ENCODE measurements at places on chromosomes 16 and 17.

DNA sequence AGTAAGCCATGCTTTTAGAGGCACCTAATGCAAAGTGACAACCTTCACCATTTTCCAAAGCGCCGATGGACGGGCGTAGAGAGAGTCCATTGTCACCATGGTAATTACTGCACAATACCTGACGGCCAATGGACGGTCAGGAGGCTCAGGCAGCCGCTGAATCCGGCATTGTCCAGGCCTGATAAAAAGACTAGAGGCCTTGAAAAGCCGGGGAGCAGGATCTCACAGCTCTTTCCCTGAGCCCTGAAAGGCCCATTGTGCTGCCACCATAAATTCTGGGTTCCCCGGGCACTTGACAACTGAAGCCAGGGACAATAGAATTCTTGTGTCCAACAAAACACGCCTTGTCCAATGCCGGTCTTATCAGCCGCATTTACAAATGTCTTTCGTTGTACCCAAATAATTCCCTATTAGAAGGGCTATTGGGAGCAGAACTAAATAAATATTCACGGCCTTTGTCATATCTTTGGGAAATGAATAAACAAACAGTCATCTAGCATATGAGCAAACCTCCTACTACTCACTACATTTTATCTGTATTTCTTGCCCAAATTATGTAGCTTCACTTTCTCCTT lies 62.4 kb downstream of the CDH11 start:
- DNase-seq = no peak

GRCh38 chr17:56121191-56122051 lies 31.9 kb upstream of the ANKFN1 start:
- no peak for DNase-seq

- DNase-seq = no peak
Observed at GRCh38 chr16:12706628-12707027, 97.1 kb downstream of the CPPED1 start.

GRCh38 chr16:57621521-57622271 lies 6.7 kb upstream of the ADGRG1 start:
- no peak for DNase-seq

GRCh38 chr17:78266771-78267170 lies 35.3 kb downstream of the TMEM235 start:
- DNase-seq = no peak

DNA sequence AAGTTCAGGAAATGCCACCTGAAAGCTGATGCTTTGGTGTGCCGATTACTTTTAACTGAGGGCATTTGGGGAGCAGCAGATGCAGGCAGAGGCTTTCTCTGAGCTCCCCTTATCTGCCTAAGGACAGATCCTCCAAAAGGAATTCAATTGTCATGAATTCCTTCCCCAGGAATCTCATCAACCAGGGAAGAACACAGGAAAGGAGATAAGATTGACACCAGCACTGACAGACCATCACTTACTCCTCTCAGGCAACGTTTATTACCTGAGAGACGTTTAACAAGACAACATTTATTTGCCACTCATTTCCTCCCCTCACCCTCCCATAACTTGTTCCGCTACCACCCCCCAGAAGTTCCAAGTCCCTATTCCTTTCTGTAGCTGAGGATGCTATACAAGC lies 17.6 kb upstream of the CDRT4 start:
- DNase-seq = no peak

GRCh38 chr16:51762081-51762996 lies 611.3 kb upstream of the SALL1 start:
- peak; percentile 62 for DNase-seq

GRCh38 chr17:73586921-73587602 lies 57.2 kb downstream of the SDK2 start:
- no peak for DNase-seq

DNA sequence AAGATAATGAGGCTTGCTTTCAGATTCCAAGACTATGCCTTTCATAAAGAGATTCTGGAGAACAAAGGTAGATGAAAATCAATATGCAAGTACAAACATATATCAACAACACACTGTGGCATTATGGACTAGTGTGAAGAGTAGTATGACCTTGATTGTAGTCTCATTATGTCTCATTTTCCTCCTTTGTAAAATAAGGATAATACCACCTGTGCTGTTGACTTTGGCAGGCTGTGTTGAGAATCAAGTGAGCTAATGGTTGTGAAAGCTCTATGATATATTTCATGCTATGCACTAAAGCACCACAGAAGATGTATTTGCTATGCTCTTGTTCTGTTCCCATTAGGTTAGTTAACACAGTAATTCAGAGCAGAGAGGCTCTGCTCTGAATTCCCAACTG lies 78.5 kb upstream of the NACA2 start:
- DNase-seq = no peak

GRCh38 chr17:74211141-74211911 lies 2.0 kb upstream of the TTYH2 start:
- no peak for DNase-seq

- no peak for DNase-seq
Observed at GRCh38 chr16:51184702-51185433, 33.8 kb upstream of the SALL1 start.

- DNase-seq = no peak
Observed at GRCh38 chr16:23635958-23636357, 5.2 kb downstream of the PALB2 start.

DNA sequence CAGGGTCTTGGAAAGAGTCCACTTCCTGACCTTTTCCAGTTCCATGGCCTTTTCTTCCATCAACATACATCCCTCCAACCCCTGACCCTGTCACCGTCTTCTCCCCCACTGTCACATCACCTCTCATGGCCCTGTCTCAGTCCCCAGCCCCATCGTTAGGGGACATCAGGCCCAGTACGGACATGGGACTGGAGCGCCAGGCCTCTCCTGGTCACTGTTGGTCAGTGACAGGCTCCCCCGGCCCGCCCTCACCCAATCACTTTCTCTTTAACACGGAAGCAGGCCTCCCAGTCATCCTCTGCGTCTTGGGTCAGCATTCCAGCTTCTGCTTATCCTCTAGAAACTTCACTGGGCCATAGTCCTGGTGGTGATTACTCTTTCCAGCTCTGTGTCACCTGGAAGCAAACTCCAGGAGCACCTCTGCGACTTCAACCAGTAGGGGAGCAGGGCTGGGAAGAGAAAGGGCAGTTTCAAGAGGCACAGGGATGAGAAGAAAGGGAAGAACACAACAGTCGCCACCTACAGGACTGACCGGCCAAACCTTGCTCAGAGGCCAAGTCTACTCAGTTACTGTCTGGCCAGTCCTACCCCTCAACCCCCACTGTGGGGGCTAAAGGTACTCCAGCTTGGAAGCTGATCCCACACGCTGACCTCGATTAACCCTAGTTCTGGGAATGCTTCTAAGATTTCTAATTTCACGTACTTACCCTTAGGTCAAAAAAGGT lies 15.9 kb upstream of the ICAM2 start:
- DNase-seq = no peak

GRCh38 chr16:30049871-30050270 lies 15.7 kb upstream of the ALDOA start:
- DNase-seq = no peak

- DNase-seq = no peak
Observed at GRCh38 chr17:38590988-38591758, 14.6 kb downstream of the SRCIN1 start.

DNA sequence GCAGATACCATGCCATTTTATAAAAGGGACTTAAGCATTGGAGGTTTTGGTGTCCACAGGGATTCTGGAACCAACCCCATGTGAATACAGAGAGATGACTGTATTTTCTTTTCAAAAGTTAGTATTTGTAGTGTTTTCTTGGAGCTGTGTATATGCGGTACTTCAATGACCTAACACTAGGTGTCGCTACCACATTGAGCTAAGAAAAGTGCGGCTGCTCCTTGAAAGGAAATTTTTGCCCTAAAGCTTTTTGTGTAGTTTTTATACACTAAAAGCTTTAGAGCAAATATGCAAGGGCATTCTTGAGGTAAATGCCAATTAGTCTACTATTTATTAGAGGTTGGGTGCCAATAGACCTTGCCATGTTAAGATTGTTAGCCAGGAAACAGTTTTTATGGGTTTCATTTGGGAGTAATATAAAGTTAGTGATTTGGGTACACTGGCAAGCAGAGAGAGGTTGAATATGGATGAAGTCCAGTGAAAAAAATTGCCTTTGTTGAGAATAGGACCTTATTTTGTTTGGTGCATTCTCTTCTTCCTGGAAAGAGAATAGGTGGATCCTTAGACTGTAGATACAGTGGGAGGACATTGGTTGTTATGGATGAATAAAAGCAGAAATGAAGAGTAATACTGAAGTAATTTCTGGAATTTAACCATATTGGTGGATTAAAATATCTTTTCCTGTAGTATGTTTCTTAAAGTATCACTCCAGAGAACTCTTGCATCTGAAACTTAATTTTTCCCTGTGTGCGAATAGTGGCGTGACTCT lies 43.3 kb downstream of the BCAS3 start:
- no peak for DNase-seq

GRCh38 chr17:30225112-30225511 lies 10.4 kb downstream of the SLC6A4 start:
- no peak for DNase-seq

- no peak for DNase-seq
Observed at GRCh38 chr16:88539261-88539651, 30.9 kb upstream of the ZC3H18 start.

GRCh38 chr16:66927918-66928649 lies 2.7 kb upstream of the RRAD start:
- no peak for DNase-seq

DNA sequence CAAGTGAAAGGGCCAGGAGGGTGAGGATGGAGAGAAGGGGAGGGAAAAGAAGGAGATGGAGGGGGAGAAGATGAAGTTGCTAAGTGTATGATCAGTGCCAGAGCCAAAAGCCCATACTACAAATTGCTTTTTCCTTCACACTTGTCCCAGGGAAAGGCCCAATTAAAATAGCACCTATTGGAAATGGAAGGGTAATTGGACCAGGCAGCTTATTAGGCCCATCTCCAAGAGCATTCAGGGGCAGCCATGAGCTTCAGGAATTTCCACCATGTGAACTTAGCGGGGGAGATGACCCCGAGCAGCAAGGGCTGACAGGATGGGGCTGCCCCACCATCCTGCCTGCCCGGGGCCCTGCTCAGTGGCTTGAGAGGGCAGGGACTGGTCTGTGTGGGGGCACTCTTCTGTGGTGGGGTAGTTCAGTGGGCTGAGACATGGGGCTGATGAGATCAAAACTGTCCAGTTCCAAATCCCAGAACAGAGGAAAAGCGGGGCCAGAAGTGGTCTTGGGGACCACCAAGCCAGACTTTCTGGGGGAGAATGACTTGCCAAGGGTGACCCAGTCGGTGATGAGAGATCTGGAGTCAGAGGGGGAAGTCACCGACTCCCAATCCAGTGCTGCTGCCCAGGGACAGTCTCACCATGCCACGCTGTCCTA lies 27.5 kb downstream of the GOSR2 start:
- DNase-seq = no peak

DNA sequence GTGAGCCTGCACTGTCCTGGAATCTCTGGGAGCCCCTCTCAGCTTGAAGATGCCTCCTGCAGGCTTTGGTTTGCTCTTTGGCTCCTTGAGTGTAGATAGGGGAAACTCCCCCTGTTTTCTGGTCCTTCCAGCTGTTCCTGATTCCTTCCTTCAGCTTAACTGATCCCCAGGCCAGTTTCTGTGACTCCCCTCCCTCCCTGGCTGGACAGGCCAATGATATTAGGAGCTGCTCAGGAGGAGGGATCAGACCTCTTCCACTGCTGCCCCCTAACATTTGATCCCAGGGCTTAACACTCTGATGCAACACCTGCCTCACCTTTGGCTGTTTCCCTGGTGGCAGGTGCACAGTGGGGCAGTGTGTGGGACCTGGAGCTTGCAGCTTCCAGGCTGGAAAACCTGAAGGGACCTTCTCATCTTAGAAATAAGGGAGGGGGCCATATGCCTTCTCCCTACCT lies at the start of gene TAC4:
TSS of gene TAC4 (minus strand) at position 51 of the 455 bp plus-strand sequence. CDS start 52 bp downstream, outside the sequence.
- no peak for DNase-seq
